ENCODE measurements at places on chromosomes 2 and 18.

- DNase-seq: peak; percentile 75
These were observed 271.5 kb downstream of the HRH4 start for GRCh38 chr18:24731981-24732380.

DNA sequence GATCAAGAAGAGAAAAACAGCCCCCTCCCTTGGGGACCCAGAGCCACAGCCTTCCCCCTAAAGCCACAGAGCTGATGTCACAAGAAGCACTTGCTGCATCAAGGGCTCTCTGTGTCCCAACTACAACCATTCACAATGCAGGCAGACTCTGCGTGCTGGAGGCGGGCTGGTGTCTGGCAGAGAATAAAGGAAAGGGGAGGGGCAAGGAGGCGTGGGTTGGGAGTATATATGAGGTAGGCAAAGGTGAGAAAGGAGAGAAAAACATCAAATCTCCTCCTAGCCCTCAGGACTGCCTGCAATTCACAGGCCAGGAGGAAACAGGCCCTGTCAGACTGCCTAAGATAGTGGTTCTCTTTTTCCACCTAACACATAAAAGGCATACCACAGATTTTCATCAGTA is 48.8 kb upstream of the IHH start:
- no peak for DNase-seq

DNA sequence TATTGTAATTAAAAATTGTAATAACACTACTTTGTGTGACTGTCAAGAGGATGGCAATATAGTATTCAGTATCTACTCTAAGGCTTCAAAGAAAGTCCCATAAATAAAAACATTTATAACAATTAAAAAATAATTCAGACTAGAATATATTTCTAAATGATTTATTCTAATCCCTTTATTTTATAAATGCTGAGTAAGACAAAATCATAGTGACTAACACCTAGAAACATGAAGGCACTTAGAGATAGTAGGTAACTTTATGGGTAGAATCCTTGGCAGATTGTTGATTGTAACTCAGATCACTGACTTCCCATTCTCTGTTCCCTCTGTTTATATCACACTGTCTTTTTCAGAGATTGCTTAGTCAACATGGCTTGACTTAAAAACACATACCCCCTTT is 78.6 kb upstream of the EPB41L5 start:
- no peak for DNase-seq

DNA sequence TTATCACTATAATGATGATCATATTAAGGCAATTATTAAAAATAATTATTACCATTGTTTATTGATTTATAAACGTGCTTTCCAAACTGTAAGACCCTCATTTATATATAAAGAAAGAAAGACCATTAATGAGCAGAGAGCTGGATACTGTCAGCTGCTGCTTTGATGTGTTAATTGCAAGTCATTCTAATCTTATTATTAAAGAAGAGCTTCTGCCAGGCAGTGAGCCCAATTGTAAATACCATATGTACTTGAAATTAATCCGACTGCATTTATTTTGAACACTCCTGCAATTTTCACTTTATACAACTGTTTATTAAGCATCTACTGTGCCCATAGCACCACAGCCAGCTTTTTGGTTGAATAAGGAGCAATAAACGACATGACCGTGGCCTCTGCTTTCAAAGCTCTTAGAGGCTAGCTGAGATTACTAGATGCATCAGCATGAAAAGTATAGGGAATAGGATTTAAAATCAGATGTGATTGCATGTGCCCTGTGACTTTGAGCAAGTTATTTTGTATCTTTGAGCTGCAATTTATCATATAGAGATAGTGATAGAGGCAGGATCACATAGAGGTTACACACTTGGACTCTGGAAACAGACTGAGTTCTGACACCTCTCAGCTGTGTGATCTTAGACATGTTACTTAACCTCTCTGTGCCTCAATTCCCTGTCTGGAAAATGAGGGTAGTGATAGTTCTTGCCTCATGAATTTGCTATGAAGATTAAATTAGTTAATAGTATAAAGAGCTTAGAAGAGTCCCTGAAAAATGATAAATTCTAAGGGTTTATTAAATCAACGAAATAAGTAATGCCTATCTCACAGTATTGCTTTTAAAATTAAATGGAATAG is 83.4 kb downstream of the MYCN start:
- no peak for DNase-seq

DNA sequence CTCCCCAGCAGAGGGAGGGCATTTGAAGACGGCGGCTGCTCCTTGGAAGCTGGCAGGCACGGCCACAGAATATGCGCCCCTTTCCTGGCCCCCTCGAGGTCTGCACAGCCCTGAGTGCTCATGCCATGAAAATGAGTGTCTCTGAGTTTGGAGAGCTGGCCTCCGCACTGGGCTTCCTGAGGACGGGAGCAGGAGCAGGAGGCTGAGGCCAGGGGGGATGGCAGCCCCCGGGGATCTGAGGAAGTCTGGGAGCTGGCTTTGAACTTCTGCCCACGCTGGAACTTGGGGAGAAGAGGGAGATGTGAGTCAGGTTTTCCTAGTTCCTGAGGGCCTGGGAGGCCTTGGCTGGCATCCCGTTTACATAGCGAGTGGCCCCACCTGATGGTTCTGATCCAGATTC is 47.0 kb downstream of the RRM2 start:
- DNase-seq: peak; percentile 28

- DNase-seq: no peak
These were observed 68.6 kb upstream of the SMIM21 start for GRCh38 chr18:75496151-75496550.

DNA sequence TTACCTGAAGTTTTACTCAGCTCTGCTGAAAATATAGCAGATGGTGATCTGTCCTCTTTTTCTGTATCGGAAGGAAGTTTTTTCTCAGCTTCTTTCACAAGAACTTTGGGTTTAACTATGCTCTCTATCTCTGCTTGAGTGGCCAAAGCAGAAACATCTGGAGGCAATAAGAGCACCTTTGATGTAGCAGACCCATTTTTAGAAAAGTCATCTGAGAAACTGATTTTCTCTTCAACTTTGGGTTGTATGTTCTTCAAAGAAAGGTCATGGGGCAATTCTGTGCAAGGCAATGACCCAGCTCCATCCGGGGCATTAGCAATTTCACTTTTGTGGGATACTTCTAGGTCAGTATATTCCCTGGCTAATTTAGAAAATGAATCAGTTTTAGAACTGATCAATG is 25.2 kb downstream of the RTN4 start:
- DNase-seq: no peak

GRCh38 chr2:239039479-239039861 is 191.6 kb downstream of the TWIST2 start:
- no peak for DNase-seq

- DNase-seq: no peak
These were observed 37.5 kb downstream of the KCNS3 start for GRCh38 chr2:17915811-17916518.

DNA sequence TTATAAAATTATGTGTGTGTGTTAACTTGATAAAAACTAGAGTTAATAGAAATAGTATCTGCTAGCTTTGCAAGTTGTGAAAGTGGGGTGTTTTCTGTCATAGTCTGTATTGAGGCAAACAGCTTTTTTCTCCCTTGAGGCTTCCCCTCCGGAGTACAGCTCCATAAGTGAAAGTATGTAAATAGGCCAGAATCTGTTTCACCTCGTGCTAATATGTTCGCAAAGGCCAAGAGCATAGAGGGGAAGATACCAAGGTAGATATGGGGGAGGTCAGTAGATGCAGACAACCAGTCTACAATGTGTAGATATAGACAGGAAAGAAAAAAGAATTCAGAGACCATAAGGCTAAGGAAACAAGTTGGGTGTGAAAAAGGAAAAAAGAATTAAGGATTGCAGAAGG is 72.9 kb downstream of the PTRHD1 start:
- DNase-seq: no peak

DNA sequence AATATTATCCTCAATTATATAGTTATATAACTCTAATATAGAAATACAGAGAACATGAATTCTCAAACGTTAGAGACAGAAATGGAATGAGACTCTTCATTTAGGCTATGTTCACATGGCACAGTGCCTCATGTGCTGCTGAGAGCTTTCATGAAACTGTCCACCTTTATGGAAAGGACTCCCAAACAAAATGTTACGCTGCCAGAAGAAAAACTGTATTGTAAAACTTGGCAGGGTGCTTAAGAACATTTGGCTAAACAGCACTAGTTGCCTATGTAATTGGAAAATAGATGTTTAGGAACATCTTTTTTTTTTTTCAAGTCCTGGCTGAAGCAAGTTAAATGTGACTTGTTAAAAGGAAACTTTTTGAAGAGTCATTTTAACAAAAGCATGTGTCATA is 396.0 kb downstream of the ERBB4 start:
- DNase-seq: no peak

GRCh38 chr2:190862571-190862991 is 18.0 kb upstream of the GLS start:
- DNase-seq: peak; percentile 79

- peak; percentile 57 for DNase-seq
These were observed 259.2 kb downstream of the IKZF2 start for GRCh38 chr2:212892193-212892592.

DNA sequence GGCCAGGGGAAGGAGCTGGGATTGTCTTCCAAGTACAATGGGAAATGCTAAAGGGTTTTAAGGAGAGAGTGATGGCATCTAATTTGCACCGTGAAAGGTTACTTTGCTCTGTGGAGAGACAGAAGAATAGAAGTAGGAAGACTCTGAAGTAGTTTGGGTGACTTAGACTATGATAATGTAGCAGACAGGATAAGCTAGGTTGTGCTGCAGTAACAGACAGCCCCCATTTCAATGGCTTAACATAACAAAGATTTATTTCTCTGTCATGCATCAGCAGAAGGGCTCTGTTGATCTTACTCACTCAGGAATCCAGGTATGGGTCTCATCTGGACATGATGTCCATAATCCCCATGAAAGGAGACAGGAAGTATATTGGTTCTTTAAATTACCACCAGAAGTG is 26.4 kb downstream of the GNLY start:
- DNase-seq: no peak

GRCh38 chr2:53516650-53517049 is 251.0 kb upstream of the CHAC2 start:
- DNase-seq: no peak

DNA sequence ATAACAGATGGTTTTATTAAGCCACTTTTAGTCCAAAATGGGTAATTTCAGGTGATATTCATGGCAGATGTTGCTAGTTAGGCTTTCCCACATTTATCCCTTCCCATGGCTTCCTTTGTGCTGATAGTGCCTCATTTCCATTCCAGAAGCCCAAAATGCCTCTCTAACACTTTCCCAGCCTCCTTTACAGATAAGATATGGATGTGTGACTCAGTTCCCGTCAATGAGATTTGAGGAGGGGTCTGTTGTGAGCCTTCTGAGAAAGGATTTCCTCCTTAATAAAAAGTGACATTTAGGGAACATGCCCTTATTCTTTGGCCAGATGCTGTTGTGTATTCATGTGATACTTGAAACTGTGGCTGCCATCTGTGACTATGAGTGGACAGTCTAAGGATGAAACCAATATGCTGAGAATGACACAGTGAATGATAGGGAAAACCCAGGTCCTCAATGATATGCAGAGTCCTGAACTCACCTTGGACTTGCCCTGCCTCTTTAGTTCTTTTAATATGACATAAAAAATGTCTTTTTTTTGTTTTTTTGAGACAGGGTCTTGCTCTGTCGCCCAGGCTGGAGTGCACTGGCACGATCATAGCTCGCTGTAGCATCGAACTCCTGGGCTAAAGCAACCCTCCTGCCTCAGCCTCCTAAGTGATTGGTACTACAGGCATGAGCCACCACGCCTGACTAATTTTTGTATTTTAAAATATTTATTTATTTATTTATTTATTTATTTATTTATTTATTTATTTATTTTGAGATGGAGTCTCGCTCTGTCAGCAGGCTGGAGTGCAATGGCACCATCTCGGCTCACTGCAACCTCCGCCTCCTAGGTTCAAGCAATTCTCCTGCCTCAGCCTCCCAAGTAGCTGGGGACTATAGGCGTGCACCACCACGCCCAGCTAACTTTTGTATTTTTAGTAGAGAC is 5.8 kb upstream of the ACSL3 start:
- no peak for DNase-seq

GRCh38 chr2:229376866-229377265 is 105.8 kb upstream of the PID1 start:
- DNase-seq: peak; percentile 77

DNA sequence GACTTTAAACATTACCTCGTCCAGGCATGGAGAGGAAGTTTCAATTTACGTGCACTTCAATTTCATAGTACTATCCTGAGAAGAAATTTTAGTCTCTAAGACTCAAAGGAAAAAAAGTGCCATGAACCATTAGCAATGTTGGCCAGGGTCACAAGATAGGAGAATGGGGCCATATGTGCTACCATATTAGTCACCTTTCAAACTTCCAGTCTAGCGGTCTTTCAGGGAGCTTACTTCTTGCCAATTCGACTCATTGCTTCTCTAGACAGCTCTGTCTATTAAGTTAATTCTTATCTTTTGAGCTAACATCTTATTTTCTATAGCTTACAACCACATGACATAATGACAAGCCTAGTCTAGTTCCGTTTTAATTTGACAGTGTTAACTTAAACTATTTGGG is 129.1 kb downstream of the ANKRD44 start:
- DNase-seq: peak; percentile 40

GRCh38 chr2:71894261-71894660 is 253.4 kb downstream of the CYP26B1 start:
- DNase-seq: no peak

DNA sequence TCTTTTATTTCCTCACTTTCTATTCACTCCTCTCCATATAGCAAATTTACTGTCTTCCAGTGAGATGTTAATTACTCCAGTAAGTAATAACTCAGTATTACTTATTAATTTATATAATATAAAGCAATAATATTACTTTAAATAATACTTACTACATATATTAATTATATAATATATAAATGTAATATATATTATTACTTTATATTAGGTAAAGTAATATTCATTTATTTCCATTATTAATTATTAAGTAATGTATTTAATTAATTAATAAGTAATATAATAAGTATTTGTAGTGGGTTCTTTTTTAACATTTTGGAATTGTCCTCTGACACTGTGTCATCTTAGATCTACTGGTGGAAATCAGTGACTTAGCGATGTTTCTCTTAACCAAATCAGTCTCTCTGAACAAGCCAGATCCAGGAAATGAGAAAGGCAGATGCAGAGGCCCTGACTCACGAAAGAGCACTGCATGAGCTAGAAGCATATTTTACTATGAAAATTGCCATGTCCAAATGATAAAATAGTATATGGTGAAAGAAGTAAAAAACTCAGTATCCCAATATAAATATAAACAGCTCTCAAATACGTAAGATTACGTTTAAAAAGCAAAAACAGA is 115.9 kb downstream of the DSEL start:
- DNase-seq: no peak

DNA sequence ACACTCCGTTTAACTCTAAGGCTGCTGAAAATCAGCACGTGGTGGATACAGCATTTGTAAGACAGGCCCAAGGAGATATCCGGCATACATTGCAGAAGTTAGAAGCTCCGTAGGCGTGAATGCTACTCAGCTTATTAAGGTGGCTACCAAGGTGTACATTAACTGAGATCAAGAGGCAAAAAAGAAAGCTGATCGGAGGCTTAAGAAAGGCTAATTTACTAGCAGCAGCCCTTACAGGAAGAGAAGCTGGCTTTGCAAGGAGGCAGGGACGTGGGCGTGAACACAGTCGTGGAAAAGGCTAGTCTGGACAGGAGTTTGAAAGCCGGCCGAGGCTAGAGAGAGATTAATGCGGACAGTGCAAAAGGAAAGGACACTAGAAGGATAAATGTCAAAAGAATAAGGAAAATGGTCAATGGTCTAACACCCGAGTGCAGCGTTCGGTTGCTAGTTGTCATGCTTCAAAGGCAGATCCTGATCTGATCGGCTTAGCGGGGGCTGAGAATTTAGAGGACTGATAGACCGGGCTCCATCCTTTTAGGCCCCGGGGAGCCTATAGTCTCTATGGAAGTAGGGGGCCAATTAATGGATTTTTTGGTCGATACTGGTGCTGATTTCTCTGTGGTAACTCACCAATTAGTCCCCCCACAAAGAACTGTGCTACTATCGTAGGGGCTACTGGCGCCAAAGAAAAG is 45.6 kb upstream of the SELENOI start:
- DNase-seq: no peak
